ENCODE measurements at places on chromosomes 2 and 18.
A peak's percentile ranks its signal among the peaks of the same experiment; 100 is the strongest.

- no peak for DNase-seq
These were observed 47.5 kb upstream of the TMEM178A start for GRCh38 chr2:39618236-39618635.

DNA sequence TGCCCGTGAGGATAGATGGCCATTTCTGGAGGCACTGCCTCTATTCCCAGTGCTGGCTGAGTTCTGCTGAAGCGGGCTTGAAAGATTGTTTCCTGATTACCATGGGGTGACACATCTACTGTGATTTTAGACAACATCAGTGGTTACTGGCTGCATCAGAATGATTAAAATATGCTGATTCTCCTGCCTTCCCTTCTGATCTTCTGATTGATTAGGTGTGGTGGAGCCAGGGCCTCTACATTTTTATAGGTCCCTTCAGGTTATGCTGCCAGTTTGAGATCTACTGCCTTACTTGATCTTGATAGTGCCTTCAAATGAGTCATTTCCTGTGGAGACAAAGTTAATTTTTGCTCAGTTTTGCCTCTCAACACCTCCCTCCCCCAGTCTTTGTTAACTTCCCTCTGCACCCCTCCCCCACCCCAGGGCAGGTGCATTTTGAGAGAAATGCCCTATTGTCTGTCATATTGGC is 31.6 kb upstream of the SNORC start:
- DNase-seq: peak; percentile 64

DNA sequence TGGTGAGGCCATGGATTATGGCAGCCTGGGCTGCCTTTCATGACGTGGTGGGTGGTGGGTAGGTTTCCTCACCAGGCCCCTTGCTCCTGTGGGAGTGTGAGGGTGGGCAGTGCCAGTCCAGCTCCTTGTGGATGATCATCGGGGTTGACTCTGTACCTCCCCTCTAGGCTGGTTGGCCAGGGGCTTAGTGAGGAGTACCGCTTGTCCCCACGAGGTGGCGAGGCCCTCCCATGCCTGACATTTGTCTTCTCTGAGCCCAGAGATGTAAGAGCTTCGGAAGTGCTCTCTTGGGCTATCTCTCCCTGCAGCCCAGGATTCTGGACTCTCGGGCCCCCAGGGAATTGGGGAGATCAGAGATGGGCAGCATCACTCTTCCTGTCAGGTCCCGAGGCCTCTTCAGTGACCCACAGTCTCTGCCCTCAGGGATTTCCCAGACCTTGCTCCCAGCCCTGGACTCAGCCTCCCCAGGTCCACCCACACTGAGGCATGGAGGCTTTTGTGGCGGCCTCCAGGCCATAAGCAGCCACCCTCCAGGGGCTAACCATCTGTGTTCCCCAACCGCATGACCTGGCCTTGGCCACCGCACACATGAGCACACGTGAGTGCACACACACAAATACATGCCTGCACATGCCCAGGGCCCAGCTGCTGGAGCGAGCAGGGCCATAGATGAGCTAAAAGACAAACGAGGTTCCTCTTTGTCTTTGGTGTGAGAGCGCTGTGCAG is 6.5 kb downstream of the SPR start:
- no peak for DNase-seq

DNA sequence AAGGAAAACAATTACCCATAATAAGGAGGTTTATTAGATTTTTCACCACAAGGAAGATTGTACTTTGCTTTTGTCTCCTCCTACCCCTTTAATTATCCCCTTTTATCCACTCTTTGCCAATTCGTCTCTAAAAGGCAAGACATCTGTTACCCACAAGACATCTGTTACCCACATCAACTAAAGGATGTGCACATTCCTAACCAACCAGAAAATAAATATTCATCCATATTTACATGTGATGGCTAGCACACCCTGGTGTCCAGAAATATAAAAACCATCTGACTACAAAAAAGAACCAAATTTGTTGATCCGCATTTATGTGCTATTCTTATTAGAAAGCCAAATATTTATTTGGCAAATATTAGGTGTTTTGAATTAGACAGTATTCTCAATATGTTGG is 35.7 kb downstream of the ACVR1C start:
- DNase-seq: no peak

DNA sequence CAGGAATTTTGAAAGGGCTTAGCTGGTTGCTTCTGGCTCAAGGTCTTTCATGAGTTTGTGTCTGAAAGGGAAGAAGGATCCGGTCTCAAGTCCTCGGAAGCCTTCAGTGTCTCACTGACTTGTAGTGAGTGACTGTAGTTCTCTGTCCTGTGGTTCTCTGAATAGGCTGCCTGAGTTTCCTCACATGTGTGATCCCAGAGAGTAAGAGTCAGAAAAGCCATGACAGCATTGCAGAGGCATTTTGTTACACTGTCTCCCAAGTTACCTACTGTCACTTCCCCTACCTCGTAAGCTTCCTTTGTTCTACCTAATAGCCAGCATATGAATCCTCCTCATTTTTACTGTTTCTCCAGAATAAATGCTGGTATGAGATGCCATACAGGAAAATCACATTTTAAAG is 709.1 kb upstream of the CHAC2 start:
- no peak for DNase-seq

DNA sequence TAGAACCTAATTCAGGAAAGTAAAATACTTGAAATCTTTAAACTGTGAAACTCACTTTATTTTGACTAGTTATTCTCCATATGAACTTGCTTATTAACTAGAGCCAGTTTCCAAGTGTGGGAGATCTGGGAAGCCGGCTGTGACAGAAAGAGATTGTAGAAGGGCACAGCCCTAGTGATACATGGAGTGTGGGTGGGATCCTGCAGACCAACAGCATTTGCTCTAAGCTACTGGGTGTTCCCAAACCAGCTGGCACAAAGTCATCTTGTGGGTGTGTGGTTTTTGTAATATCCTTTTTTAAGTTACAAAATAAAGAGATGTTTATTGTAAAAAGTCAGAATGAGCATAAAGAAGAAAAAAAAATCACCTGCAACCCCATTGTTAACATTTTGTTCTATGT is 3.4 kb downstream of the DUSP19 start:
- DNase-seq: no peak

GRCh38 chr2:68637047-68637446 is 6.3 kb upstream of the PROKR1 start:
- DNase-seq: no peak

DNA sequence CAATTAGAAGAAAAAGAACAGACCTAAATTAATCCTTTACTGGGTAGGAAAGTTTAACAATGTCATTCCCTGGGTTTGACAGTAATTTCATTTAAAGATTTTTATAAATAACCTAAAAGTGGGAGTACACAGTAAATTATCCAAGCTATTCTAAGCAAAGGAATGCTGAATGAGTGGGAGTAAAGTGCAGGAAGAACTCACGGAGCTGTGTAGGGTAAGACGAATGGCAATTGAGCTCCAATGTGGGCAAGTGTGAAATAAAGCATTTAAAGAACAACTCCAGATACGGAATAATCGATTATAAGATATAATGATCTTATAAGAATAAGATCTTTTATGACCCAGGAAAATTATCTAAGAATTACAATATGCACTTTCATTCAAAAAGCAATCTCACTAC is 93.2 kb downstream of the LRRTM4 start:
- DNase-seq: no peak

DNA sequence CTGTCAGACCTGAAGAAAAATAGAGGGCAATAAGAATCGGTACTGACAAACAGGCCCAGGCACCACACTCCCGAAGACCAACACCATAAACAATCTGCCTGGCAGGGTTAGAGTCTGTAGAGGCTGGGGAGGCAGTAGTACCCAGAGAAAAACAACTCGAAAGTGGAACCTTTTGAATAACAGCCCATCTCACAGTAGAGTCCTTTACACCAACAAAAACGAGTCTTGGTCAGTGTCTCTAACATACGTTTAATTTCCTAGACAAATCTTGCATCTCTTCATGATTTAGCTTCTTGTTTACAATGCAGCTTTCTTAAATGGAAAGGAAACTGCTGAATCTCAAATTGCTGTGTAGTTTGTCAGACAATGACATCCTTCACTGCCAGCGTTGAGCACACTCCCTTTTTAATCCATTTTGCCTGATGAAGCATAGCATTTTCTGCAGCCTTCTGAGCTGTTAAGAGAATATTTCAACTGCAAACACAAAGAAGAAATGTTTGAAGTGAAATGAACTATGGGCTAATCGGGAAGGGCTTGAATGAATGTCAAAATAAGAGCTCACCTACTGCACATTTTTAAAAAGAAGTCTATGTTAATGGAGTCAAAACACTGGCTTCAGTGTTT is 73.1 kb upstream of the DSG1 start:
- no peak for DNase-seq

DNA sequence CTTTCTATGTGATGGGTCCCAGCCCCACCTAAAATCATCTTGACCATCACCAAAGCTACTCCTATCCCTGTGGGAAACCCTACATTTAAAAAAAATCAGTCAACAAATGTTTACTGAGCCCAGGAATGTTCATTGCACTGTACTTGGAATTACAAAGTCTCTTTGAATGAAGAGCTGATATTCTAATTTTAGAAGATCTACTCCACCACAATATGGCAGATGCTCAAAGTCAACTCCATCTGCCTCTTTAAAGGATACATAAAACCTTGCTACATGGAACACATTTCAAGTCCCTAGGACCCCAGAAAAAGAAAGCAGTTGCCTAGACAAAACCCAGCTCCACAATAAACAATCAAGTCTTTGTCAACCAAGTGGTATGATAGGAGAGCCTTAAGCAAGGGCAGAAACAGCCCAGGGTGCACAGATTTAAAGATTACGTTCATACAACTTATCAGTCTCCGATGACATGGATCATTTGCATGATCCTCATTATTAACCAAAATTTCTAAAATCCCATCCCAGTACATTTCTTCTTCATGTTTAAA is 234.3 kb upstream of the ACVR2A start:
- DNase-seq: no peak

DNA sequence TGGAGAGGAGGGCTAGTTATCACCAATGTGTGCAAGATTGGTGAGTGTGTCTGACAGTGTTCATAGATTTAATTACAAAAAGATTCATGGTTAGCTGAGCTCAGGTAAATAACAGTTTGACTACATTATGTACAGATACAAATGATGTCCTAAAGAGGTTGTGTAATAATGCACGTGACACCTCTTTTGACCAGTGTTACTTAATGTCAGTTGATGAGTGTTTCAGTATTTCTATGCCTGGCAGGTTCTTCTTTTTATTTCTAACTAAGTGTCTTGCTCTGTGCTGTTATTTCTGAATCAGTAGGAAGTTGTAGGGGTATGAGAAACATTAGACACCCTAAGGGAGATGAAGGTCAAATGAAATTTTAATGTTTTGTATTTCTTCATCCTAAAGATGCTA is 7.9 kb upstream of the INHBB start:
- DNase-seq: no peak

DNA sequence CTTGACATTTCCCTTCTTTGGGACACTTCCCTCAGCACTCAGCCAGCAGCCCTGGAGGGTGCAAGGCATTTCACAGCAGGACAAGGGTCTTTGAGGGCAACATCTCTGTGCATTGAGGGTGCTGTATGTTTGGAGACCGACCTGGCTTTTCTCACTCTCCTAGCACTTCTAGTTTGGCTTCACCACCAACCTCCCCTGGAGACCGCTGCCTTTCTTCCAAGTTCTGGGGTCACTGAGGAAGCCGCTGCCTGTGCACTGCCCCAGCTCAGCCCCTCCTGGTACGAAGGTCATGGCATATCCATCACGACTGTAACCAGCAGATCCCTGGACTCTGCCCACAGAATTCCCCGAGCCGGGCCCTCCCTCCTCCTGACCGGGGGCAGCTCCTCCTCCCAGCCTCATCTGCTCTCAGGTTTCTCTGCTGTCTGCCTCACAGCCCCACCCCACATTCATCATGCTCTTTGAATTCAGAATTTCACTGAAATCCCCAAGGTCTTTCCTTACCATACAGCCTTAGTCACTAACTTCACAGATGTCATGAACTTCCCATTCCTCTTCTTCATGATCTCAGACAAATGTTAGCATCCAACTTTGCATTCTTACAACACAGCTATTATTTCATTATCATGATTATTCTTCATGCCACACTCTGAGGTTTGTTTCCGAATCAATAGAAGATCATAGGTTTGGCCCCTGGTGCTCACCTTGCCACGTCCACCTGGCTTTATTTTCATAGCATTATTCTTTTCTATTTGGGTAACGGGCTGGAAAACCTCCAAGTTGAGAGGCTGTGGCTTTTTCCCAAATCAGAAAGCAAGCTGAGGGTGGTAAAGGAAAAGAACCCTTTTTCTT is 113.0 kb upstream of the COPS8 start:
- DNase-seq: no peak

Measured in activated CD4-positive, alpha-beta T cell treated with anti-CD3 and anti-CD28 coated beads, Interleukin-2, amount 50 U/mL, for 1 hour (primary cell).